AG04450 (cell line): ENCODE measurements at places on chromosomes 5 and 9.

- no peak for DNase-seq
These were observed 122.2 kb downstream of the TRPM6 start for GRCh38 chr9:74765481-74765971.

- no peak for DNase-seq
These were observed 57.8 kb downstream of the TMC1 start for GRCh38 chr9:72579190-72579589.

- no peak for DNase-seq
These were observed 813.3 kb upstream of the WWC1 start for GRCh38 chr5:167478188-167478587.

GRCh38 chr5:57414857-57415256 lies 67.8 kb downstream of the ACTBL2 start:
- no peak for DNase-seq

GRCh38 chr5:139513852-139514485 lies 31.4 kb upstream of the STING1 start:
- no peak for DNase-seq

DNA sequence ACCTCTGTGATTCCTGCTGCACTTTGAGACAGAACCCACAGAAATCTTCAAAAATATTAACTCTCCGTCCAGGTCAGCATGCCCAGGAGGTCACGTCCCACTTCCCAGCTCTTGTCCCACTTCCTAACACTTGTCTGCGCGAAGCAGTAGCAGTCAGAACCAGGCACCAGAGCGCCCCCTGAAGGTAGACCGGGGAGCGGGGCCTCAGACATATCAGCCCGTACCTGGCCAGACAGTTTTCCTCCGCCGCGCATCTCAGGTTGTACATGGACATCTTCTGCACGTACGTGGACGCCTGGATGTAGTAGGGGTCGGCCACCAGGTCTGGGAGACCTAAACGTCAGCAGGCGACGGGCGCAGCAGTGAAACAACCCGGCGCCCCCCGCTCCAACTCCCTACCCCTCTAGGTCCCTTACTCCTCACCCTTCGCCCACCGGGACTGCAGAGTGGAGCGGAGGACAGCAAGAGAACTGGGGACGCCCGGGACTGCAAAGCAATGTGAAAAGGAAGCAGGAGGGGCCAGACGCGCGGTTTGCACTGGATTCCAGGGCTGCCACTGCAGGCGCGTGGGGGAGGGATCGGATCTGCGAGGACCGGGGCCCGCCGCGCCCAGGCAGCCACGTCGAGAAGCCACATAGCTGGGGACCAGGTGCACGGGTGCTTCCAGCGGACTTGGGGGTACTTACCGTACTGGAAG lies 1.2 kb downstream of the LOX start:
- no peak for DNase-seq

- no peak for DNase-seq
These were observed 95.0 kb downstream of the NSG2 start for GRCh38 chr5:174140452-174141020.

GRCh38 chr5:174022384-174023095 lies 23.0 kb upstream of the NSG2 start:
- DNase-seq: no peak

DNA sequence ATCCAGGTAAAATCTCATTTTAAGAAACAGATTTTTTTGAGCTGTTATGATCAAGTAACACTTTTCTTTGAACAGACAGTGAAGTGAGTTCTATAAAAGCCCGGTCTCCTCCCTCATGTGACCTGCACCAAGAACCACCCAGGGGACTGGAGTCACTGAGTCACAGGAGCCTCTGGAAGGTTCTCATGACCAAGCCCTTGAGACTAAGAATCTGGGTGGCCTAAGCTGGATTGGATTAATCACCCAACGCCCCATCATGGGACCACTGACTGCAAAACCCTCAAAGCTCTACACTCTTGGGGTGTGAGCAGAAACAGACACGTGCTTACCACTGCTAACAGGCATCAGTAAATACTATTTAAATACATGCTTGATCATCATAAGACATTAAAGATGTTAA lies 48.4 kb downstream of the SECISBP2 start:
- DNase-seq: no peak

DNA sequence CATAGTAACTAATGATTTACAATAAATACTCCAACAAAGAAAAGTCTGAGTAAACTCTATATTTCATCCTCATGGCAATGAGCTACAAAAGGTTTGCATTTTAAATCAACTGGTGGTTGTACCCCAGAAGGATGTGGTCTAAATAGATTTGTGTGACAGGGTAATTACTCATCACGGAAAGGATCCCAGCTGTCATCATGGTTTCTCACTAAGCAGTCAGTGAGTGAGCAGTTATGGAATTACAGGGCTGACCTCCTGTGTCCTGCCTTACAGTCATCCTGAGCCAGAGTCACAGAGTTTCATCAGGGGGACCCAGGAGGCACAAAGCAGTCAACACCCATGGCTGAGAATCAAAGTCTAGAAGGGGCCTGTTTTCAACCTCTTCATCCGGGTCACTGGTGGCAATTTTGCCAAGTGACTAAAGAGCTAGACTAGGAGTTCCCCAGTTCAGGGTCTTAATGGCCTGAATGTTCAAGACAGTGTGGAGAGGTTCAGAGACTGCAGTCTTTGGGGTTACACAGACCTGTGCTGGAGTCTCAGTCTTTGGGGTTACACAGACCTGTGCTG lies 210.7 kb upstream of the SLC24A2 start:
- no peak for DNase-seq
